ENCODE measurements at places on chromosomes 6 and 20. TPM values are rescaled to one million over a fixed set of nuclear protein-coding genes. Genes with fewer than 3 reads are reported as not detected.

- DNase-seq = no peak
These were observed 3.4 kb downstream of the SNX5 start for GRCh38 chr20:17965042-17965697.

DNA sequence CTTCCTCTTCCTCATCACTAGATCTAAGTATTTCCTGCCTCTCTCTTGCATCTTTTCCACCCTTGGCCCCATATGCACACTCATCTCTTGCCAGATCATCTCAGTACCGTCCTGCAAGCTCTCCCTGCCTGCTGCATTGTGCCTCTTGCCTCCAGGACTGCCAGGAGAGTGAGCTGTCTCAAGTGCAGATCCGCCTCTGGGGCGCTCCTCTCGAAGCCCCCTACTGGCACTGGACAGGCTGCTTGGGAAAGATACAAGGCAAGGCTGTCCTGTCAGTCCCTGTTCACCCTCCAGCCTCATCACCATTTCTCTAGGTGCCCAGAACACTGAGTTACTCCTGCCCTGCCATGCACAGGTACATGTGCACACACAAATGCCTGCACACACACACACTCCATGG is 10.2 kb downstream of the SYNDIG1 start:
- DNase-seq = no peak

MUC22 gene
- total RNA-seq = not detected

KIF25 gene
- total RNA-seq = not detected

GNAS gene
- 624 TPM for total RNA-seq

CPNE5 gene
- total RNA-seq = 3.0 TPM
